CD4-positive, alpha-beta T cell treated with Interleukin-17A for 4 hours (primary cell): ENCODE measurements at places on chromosomes 1 and 21.

GRCh38 chr1:197393105-197393504 lies 125.1 kb downstream of the CRB1 start:
- no peak for DNase-seq

DNA sequence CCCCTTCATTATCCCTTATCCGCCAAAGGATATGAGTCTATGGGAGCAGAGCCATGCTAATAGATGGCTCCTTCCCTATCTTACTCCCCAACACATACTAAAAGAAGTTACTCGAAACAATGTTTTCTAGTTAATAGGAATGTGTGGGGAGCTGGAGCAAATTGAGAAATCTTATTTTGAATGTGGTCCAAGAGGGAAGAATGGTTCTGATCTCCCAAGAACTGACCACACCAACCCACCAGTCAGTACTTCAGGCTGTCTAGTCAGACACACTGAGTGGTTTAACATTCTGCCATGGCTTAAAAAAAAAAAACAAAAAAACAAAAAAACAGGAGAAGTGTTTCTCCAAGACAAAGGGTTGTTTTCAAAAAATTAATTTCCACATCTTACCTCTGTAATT lies 31.5 kb upstream of the DNASE2B start:
- no peak for DNase-seq

DNA sequence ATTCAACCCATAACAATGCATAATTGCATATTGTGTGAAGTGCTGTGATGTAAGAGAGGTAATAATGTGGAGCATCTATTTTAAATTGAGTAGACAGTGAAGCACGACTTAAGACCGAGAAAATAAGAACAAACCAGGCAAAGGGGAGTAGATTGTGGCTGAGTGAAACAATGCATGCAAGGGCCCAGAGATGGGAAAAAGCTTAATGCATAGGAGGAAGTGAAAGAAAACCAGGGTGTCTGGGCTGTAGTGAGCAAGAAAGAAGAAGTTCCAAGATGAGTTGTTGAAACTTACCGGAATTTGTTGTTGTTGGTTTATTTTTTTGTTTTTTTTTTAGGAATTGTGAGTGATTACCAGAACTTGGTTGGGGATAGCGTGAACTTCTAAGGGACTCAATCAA lies 104.7 kb downstream of the SNX7 start:
- no peak for DNase-seq

GRCh38 chr1:39205102-39205780 lies 746 bp downstream of the MACF1 start:
- peak; percentile 79 for DNase-seq

GRCh38 chr21:45788637-45789506 lies 145.3 kb downstream of the PCBP3 start:
- DNase-seq, result no peak

DNA sequence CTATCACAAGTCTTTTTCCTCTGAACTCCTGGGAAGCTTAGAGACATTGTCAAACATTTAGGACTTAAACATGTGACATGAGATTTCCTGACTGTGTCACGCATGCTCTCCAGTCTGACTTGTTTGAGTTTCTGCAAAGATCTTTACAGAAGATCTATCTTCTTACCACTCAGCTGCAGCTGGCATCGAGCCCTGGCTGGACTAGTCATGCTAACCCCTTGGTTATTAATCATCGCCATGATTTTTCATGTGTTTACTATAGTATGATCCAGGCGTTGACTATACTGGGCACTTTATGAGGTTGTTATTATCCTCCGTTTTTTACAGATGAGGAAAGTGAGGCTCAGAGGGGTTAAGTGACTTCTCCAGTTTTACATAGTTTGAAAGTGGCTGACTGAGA lies 18.1 kb upstream of the IRF2BP2 start:
- DNase-seq, result no peak

DNA sequence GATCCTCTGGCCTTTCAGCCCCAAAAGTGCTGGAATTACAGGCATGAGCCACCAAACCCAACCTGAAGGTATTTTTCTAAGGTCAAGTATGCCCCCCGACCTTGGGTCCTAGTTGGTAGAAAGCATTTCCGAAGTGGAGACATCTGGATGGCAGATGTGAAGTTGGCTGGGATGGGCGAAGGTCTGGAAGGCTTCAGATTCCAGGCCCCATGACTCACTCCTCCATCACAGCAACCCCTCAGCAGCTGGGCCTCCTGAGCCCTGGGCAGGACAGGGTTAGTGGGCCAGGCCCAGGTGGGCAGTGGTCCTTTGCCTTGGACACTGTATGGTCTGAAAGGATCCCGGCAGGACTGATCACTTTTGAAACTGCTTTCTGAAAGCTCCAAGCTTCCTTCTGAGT lies 23.3 kb downstream of the NAV1 start:
- no peak for DNase-seq

GRCh38 chr1:162676750-162677149 lies 44.5 kb downstream of the DDR2 start:
- no peak for DNase-seq

DNA sequence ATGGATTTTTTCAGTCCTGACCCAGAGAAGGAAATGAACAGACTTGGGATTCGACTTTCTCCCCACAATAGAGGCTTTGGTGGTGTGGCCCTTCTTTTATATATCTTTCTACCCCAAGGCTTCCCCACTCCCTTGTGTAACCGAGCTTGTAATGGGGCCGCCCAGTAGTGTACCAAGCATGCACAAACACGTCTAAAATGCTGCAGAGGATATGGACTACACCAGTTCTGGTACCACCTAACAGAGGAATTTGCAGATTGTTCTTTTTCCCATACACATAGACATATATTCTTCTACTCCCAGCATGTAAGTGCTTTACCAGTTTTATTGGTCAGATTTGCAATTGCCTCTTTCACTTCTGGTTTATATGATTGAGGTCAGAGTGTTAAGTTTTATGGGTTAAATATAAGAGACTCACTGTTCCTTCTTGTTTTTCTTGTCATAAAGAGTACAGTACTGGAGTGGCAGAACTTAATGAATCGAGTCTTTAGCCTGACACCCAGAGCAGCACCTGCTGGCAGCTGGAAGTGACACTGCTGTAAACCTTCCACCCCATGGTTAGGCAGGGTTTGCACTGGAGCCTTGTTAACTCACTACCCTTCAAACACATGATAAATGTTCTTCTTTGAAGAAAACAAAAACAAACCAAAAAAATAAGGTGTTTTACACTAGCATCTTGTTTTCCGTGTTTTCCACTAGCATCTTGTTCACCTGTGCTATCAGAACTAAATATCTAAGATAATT lies 198.6 kb downstream of the PTPRC start:
- DNase-seq, result no peak

GRCh38 chr1:71053758-71054157 lies 6.1 kb upstream of the PTGER3 start:
- DNase-seq, result no peak

DNA sequence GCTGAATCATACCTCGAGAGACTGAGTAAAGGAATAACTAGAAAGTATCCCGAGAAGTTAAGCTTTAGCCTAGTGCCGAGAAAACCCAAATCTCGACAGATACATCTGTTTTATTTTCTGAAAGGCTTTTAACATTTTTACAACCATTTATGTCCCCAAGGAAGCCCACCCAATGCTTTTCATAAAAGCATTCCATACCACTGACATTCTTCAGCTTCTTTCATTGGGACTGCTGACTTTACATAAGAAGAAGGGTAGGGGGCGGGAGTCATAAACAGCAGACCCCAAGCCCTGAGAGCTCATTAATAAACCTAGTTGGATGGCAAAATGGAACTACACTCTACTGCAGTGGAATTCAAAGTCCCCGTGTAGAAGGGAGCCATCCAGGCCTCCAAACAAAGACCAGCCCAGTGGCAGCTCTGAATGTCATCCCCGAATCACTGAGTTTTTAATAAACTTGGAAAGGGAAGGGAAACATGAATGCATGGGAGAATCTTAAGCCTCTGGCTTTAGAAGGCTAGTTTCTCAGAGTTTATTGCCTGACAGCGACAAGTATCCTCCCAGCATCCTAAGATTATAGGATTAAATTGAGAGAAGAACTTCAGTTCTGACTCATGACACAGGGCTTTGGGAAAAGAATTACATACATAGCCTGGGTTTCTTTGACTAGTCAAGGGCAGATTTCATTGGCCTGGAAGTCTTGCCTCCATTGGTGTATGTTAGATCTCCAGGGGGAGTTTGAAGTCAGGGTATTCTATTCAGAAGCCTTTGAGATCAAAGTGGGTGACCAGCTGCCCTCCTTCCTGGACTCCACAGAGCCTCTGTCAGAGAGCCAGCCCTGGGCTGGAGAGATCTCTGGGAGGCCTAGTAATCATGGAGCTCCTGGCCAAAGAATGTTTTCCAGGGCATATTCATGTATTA lies 3.7 kb downstream of the ATF3 start:
- no peak for DNase-seq

DNA sequence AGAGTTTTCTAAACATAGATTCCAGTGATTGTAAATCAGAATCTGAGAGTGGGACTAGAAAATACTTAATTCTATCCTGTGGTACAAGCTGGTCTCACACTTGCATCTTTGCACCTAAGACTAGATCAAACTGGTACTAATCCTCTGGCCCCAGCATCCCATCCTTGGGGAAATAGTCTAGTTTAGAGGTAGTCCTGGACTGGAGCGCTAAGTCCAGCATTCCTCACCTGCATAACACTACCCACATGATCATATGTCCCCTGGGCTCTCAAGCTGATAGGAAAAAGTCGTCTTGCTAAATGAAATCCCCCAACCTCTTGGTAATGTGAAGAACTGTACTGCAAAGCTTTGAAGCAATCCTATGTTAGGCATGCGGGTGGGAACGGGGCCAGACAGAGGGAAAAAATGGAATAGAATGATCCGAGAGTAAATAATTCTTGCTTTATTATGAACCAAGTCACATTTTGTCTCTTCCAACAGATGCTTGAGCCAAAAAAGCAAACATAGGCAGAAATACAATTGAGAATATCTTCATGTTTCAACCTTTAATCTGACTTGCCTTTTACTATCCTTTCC lies 4.8 kb downstream of the COX20 start:
- no peak for DNase-seq

GRCh38 chr1:110210604-110211495 lies 736 bp downstream of the KCNC4 start:
- DNase-seq, result peak; percentile 71

DNA sequence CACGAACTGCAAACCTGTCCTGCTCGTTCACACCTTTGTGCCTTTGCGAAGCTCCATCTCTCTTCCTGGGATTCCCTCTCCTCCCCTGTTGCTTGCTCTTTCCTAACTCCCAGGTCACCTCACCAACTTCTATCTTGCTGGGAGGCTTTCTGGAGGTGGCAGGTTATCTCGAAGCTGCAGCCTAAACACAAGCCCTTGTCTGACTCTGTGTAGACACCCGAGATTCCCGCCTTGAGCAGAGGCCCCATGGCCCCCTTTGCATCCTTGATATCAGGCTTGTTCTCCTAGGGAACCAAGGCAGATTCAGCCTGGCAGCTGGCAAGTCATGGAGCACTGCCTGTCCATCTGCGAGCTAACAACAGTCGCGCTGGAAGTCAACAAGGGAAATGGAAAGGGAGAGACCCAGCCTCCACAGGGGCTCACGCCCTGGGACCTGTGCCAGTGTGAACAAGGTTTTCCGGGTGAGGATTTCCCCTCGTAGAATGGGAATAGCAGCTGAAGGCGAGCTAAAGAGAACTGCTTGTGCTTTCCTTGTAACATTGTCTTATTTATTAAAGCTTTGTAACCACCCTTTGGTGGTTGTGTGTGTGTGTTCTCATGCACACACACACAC lies 109.5 kb upstream of the JUN start:
- DNase-seq, result no peak

DNA sequence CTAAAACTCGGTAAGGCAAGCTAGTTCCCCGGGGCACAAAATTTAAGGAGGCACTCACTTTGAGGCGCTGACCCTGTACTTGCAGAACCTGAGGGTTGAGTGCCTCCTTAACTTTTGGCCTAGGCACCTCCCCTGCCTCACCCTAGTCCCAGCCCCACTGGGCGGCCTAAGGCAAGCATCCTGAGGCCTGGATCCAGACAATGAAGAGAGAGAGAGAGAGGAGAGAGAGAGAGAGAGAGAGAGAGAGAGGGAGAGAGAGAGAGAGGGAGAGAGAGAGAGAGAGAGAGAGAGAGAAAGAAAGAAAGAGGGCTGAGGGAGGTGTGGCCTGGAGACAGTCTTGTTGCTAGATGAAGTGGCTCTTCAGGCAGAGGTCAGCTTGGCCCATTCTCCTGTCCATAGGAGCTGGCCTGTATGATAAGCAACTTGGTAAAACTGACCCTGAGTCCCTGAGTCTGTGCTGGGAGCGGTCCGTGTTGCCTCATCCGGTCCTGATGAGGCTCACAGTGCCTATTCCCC lies 7.4 kb upstream of the LRRN2 start:
- no peak for DNase-seq

GRCh38 chr1:12436345-12436658 lies 181.7 kb downstream of the DHRS3 start:
- DNase-seq, result no peak

- DNase-seq, result peak; percentile 62
Observed at GRCh38 chr1:12143631-12144155, 23.1 kb upstream of the TNFRSF1B start.

- DNase-seq, result no peak
Observed at GRCh38 chr1:101282314-101283038, 45.7 kb downstream of the S1PR1 start.

- no peak for DNase-seq
Observed at GRCh38 chr1:41045740-41046139, 24.2 kb upstream of the SLFNL1 start.

GRCh38 chr1:203511930-203512329 lies 18.0 kb downstream of the OPTC start:
- no peak for DNase-seq

DNA sequence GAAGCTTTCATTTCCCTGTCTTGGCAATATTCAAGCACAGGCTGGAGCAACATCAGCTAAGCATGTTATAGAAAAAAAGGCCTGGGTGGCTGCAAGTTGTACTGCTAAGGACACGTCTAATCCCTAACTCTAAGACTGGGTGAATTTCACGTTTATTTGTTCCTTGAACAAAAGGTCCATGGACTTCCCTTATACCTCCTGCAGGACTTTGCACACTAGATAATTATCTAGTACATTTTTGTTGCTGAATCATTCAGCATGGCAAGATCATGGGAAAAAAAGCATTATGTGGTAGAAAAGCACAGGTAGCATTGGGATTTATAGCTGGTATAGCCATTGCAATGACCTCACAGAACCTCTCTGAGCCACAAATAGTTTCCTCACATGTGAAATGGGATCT lies 130.7 kb upstream of the DMRTA2 start:
- no peak for DNase-seq

- DNase-seq, result no peak
Observed at GRCh38 chr1:29684141-29684540, 447.8 kb downstream of the PTPRU start.

GRCh38 chr21:41220208-41220733 lies 52.3 kb downstream of the BACE2 start:
- no peak for DNase-seq
